ENCODE measurements at places on chromosomes 11 and 22.

GRCh38 chr11:12741671-12742216 lies 67.5 kb downstream of the TEAD1 start:
- ATAC-seq: no peak

DNA sequence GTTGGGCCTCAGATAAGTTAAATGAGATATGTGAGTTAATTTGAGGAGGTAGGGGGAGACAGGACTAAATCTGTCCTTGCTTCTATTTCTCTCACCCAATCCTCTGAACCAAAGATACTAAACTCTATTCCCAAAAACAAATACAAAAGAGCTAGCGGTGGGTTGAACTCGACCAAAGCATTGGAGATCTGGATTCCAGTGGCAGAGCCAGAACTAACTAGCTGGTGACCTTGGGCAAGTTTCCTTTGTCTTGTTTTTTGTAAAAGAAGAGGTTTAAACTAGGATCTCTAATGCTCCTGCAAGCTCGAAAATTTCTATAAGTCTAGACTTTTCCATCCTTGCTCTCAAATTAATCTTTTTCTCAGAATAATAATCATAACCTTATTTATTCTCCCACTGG lies 1.5 kb downstream of the ME3 start:
- no peak for ATAC-seq

GRCh38 chr11:63448646-63449045 lies 42.3 kb downstream of the PLAAT5 start:
- no peak for ATAC-seq

DNA sequence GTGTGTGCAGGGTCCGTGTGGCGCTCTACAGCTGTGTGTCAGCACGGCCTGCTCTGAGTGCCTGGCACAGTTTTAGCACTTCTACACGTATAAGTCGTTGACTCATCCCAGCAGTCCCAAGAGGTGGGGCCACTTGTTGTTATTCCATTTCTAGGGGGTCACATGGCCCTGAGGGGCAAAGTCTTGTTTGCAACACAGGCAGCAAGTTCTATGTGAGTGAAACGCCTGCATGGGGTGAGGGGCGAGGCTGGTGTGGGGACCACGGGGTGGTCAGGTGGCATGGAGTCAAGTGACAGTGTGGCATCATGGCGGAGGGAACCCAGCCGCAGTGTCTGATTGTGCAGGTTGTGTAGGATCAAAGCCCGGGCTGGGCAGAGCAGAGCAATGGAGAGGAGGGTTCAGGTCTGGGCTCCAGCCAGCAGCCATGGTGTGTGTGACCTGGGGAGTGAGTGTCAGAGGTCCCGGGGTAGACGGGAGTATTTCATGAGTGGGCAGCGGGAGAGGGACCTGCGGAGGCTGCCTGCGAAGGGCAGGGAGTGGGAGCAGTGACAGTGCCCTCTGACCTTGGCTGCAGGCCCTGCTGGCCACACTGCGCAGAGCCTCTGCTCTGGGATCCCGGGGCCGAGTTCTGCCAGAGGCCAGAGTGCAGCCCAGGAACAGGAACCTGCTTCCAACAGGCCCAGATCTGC lies 27.9 kb downstream of the SHANK3 start:
- ATAC-seq: no peak

DNA sequence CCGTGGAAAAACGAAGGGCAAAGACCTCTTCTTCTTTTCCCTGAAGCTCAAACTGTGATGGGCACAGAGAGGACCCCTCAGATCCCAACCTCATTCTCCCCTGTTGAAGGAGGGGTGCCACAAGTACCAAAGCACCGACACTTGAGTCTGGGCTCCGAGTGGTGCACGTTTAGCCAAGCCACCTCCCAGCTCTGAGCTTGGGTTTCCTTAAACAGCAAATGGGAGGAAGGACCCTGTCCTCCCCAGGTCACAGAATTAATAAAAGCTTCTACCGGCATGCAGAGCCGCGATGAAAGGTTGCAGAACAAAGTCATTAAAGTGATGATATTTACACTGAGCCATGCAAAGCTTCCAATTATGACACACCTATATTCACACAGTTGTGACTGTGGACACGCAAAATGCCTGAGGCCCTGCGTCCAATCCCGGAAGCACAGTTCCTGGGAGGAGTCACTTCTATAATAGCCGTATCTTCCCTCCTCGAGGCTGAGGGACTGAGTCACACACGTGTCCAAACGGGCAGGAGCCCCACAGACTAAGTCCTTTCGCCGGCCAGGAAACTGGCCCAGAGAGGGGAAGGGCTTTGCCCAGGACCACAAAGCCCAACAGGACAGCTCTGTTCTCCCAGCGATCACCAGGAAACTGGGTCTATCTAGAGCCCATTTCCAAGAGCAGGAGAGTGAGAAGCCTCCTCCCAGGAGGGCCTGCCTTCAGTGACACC lies 922 bp upstream of the CSNK1E start:
- ATAC-seq: no peak

GRCh38 chr22:32650553-32651345 lies 150.8 kb upstream of the TIMP3 start:
- ATAC-seq: no peak

- ATAC-seq: no peak
Observed at GRCh38 chr22:39332441-39333064, 13.1 kb upstream of the RPL3 start.

GRCh38 chr11:122248131-122248530 lies 132.1 kb upstream of the BLID start:
- ATAC-seq: no peak

GRCh38 chr11:123338997-123339752 lies 90.9 kb upstream of the GRAMD1B start:
- ATAC-seq: no peak

DNA sequence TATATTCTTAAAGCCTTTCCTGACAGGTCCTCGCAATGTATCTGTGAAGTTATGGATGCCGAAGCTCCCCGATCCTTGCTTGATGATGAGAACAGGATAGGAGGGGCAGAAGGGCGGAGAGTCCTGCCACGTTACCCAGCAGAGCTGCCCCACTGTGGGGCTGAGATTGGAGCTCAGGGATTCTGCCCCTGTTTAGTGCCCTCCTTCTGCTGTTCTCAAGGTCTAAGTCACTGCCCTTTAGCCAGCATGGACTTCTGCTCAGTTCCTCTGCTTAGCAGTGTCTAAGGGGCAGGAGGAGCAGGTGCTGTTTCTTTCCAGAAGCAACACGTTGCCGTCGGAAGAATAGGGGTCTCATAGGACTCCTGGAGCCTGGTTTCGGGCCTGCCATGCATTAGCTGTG lies 164.2 kb upstream of the B3GAT1 start:
- ATAC-seq: no peak

- ATAC-seq: peak; percentile 66
Observed at GRCh38 chr11:47216121-47216798, 1.5 kb downstream of the DDB2 start.

DNA sequence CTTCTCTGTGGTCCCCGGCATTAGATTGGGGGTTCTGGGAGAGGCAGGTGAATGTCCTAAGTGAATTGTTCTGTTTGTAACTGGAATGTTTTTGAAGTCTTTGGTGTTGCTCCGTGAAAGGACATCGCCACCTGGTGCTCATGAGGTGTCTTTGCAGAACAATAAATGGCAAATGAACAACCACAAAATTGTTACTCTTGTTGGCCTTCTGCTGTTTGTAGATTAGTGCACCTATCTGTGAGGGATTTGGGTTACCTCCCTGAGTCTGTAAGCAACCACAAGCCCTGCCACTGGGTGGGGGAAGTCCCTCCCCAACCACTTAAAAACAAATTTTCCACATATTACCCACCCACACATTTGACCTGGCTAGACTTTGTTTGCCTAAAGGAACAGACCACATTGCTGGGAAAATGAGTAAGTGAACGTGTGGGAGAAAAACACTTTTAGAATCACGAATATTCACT lies 4.7 kb downstream of the MPEG1 start:
- peak; percentile 85 for ATAC-seq

GRCh38 chr11:3669128-3669527 lies 2.1 kb downstream of the CHRNA10 start:
- peak; percentile 9 for ATAC-seq

DNA sequence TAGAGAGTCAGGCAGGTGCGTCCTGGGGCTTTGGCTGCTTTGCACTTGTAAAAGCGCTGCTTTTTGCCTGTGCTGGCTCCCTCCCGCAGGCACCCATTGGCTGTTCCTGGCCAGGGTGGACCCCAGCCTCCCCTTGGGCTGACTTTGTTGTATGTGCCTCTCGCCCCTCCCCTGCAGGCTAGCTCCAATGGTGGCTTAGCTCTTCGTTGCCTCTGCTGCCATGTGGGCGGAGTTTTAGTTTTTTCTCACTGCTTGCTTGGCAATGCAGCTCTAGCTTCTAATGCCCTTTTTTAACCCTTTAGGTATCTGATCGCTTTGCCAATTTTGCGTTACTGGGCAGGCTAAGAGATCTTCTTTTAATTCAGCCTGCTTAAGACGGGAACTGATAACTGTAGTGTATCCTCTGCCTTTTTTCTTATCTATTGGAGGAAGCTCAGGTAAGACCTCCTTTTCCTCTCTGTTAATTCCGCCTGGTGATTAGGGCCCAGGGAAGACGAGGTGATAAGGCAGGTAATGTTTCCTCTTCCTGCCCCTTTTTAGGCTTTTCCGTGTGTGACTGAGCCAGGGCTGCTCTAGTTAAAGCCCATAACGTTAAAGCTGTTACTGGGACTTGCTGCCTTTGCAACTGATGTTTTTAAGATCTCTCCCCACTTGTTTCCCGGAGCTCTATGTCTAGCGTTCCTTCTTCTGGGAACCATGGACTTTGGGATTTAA lies 11.7 kb upstream of the GLYATL1 start:
- ATAC-seq: no peak

- ATAC-seq: peak; percentile 91
Observed at GRCh38 chr22:22156716-22157347, 87.8 kb upstream of the VPREB1 start.

DNA sequence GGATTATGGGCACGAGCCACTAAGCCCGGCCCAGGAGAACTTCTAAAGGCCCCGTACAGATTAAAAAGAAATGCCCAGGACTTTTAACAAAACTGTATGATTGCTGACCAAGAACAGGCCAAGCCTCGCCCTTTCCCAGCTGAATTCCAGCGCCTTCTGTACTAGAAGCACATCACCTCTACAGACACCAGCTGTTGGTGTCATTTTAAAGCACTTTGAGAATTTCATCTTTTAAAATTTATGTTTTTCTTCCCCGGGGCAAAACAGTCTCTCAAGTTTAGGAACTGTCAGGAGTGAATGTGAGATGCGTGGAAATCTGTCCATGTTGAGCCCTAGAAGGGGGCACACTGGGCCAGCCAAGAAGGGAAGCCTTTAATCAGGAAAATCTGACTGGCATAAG lies 362.4 kb downstream of the LARGE1 start:
- no peak for ATAC-seq

GRCh38 chr22:48302657-48303368 lies 1524.9 kb downstream of the BRD1 start:
- ATAC-seq: no peak

- no peak for ATAC-seq
Observed at GRCh38 chr11:65309006-65309405, 5.7 kb upstream of the CDC42EP2 start.

GRCh38 chr11:74442636-74443035 lies 24.7 kb downstream of the KCNE3 start:
- no peak for ATAC-seq
